ENCODE measurements at places on chromosomes 2 and 18.

DNA sequence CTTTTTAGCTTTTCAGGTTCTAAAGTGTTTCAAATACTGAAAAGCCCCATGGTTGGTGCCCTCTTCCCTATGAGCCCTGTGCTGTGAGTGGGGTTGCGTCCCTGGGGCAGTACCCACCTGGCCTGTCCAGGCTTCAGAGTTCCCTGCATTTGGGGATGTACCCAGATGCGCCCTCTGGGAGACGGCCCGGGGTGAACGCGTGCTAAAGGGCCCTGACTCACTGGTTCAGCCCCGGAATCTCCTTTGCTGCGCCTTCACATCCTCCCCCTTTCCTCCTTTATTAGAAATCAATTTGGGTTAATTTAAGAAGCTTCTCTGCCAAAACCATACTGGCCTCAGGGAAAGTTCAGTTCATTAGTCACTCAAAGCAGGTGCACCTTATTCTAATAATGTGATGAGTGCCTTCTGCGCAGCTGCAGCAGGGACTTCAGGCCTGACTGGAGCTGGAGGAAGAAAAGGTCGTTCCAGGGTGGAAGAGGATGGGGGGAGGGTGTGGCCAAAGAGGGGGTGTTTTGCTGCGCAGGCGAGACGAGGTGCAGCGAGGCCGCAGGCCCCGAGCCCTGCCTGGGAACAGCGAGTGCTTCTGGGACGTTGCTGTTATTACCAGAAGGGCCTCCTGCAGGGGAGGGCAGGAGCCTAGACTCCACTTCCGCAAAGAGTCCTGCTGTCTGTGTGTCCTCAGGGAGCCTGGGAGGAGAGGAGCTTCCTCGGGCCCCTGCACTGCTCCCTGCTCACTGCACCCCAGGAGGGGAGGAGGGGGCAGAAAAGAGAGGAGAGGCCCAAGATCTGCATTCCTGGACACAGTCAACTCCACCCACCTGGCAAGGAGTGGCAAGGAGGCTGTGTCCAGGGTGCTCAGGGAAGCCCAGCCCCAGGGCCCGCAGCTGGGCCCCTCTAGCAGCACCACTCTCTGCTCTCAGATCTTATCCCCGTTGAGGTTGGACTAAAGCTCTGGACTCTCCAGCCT, 223.2 kb upstream of the PXDN start:
- no peak for DNase-seq
- H3K27me3 ChIP-seq, result peaks cover 14% of the 10 kb centered on the region
- no peak overlapping the region for H3K4me3 ChIP-seq
- no peak overlapping the region for H3K27ac ChIP-seq
- H3K4me1 ChIP-seq, result no peaks in the 10 kb centered on the region

DNA sequence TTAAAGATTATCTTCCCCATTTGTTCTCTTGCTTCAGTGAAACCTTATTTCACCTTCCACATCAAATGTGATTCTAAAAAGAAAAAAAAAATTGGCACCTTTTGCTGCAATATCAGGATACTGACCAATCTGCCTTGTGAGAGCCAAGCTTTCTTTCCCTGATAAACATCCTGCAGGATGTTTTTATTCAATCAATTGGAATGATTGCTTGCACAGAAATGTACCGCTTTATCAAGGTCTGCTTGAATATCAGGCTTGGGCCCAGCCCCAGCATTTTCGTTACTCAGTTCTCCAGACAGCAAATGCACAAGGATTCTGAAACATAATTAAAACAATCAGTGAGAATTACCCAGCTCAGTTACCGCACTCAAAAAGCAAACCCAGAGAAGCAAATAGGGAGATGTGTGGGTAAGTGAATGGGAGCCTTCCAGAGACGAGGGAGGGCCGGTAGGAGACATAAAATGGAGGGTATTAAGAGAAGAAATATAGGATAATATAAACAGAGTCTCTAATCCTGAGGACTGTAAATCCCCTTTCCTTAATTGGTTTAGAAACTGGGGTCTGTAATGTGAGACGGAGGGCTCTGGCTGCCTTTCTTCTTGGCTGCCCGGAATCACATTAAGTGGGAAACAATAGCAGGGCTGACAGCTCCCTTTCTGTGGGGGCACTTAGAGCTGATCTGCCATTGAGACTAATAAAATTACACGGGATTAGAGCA, 291.8 kb downstream of the ICOS start:
- H3K4me3 ChIP-seq, result no peak overlapping the region
- DNase-seq, result no peak

GRCh38 chr2:80968450-80968849, 663.9 kb upstream of the LRRTM1 start:
- H3K4me1 ChIP-seq, result no peaks in the 10 kb centered on the region
- no peak overlapping the region for H3K4me3 ChIP-seq
- H3K27me3 ChIP-seq, result no peaks in the 10 kb centered on the region
- H3K36me3 ChIP-seq, result no peaks in the 10 kb centered on the region
- no peak overlapping the region for H3K27ac ChIP-seq

DNA sequence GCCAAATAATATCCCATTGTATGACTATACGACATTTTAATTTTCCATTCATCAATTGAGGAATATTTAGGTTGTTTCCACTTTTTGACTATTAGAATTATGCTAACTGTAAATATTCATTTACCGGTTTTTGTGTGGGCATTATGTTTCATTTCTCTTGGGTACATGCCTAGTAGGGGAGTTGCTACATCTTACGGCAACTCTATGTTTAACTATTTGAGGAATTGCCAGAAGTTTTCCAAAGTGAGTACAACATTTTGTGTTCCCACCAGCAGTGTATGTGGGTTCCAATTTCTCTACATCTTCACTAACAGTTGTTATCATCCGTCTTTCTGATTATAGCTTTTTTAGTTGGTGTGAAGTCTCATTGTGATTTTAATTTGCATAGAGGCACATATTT, 1.6 kb upstream of the KDSR start:
- H3K27me3 ChIP-seq, result no peaks in the 10 kb centered on the region
- no peaks in the 10 kb centered on the region for H3K36me3 ChIP-seq
- peak overlapping the region; percentile 81 for H3K4me3 ChIP-seq
- H3K27ac ChIP-seq, result no peak overlapping the region

DNA sequence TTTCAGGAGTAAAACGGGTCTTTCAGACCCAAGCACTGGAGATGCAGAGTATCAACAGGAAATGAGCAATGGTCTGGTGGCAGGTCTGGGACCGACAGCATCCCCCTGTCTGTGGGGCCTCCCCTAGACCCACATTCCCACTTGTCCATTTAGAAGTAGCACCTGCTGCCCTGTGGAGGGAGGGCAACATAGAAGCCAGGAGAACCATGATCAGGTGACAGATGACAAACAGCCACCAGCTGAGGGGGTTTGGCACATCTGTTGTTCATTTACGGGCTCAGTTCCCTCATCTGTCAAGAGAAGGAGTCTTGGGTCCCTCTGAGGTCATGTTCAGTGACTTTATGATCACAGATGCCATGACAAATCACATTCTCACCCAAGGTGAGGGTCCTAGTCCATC, 77.9 kb upstream of the SLC66A3 start:
- no peaks in the 10 kb centered on the region for H3K4me1 ChIP-seq
- H3K27me3 ChIP-seq, result no peaks in the 10 kb centered on the region
- H3K4me3 ChIP-seq, result no peak overlapping the region
- H3K36me3 ChIP-seq, result no peaks in the 10 kb centered on the region
- DNase-seq, result no peak

- 0 out of 2 replicates have a peak overlapping the region, but pooled peaks have one; percentile 10 for H3K27ac ChIP-seq
- no peaks in the 10 kb centered on the region for H3K4me1 ChIP-seq
- peaks cover 4% of the 10 kb centered on the region for H3K36me3 ChIP-seq
- no peaks in the 10 kb centered on the region for H3K27me3 ChIP-seq
Measured at GRCh38 chr2:177348733-177349693, 43.6 kb upstream of the AGPS start.

GRCh38 chr2:238786379-238786778, 61.5 kb upstream of the TWIST2 start:
- no peaks in the 10 kb centered on the region for H3K36me3 ChIP-seq
- H3K27me3 ChIP-seq, result peaks cover 11% of the 10 kb centered on the region
- no peak overlapping the region for H3K4me3 ChIP-seq
- DNase-seq, result no peak
- H3K27ac ChIP-seq, result no peak overlapping the region
- H3K4me1 ChIP-seq, result no peaks in the 10 kb centered on the region

DNA sequence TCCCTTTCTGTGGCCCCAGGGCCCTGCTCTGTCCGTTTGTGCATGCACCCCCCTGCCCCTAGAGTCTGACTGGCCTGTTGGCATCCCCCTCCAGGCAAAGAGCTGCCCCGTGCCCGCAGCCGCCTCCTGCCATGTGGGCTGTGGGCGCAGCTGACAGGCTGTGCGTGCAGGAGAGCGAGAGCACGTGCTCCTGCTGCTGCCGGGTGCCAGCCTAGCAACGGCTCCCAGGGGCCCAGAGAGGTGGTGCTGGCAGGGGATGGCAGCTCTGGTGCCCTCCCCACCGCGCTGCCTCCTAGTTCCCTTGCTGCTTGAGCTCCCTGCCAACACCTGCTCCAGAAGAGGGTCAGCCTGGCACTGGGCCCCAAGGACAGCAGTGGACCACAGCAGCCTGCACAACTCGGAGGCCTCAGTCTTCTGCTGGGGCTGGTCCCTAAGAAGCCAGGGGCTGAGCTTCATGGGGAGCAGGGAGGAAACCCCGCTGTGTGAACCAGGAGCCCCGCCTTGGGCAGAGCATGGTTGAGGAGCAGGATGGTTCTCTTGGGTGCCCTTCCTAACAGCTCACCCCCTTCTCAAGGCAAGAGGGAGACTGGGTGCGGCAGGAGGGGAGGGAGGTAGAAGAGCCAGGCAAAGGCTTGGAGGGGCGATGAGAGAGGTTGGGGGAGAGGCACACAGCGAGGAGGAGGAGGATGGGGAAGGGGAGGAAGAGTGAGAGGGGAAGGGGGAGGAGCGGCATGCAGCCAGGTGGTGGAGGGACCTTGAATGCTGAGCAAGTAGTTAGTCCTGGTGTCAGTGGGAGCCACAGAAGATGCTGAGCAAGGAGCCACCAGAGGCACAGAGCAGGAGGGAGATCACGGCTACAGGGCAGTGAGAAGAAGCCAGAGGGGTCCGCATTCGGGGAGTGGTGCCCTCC, 23.8 kb upstream of the PTMA start:
- no peaks in the 10 kb centered on the region for H3K36me3 ChIP-seq
- H3K4me3 ChIP-seq, result peak overlapping the region; percentile 49
- no peaks in the 10 kb centered on the region for H3K27me3 ChIP-seq
- DNase-seq, result peak; percentile 87

DNA sequence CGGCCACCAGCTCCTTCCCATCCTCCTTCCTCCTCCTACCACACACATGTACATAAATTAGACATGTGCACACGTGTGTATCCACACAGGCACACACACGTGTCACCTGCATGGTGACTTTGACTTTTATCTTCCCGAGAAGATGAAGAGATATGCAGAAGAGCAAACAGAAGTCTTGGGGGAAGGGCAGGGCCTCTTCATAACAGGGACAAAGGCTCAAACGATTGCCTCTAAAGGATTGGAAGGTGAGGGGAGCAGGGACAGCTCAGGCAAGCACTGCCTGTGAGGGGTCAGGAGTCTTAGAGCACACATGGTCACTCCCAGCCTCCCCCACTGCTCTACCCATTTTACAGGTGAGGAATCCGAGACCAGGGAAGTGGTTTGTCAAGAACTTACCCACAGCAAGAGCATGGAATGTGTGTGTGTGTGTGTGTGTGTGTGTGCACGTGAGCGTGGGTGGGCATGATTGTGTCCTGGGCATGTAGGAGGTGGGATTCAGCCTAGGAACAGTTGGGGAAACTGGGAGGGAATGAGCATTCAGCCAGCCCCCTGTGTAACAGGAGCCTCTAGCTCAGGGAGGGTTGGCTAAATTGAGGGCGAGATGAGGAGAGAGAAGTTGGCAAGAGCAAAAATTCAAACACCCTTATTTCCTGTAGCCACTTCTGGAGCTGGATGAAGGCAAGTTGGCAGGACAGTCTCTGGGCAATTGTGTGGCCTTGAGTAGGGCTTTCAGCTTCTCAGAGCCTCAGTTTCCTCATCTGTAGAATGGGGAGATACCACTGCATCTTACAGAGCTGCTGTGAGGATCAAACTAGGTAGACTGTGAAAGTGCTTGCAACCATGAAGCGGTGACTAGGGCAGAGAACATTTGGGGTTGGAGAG, 24.2 kb downstream of the CIB4 start:
- peaks cover 12% of the 10 kb centered on the region for H3K27me3 ChIP-seq
- no peak overlapping the region for H3K27ac ChIP-seq
- no peaks in the 10 kb centered on the region for H3K36me3 ChIP-seq
- DNase-seq, result no peak

DNA sequence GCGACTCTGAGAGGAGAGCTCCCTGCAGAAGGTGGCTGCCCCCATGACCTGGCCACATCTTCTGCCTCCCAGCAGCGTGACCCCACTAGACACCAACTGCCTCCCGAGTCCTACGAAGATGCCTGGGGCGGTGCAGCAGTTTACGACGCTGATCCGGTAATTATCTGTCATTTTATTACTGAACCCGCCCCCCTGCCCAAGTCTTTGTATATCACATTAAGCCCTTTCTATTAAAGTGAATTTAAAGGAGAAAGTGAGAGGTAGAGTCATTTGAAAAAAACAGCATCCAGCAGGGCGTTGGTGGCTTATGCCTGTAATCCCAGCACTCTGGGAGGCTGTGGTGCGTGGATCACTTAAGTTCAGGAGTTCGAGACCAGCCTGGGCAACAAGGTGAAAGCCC, 33.4 kb downstream of the ABCG8 start:
- no peaks in the 10 kb centered on the region for H3K4me1 ChIP-seq
- no peak overlapping the region for H3K27ac ChIP-seq
- DNase-seq, result no peak
